ENCODE measurements at places on chromosomes 12 and 14.

GRCh38 chr14:61690982-61691381, 4.3 kb upstream of the HIF1A start:
- no peak for DNase-seq

- DNase-seq: peak; percentile 1
These were observed 164.8 kb upstream of the NRXN3 start for GRCh38 chr14:78005325-78005724.

DNA sequence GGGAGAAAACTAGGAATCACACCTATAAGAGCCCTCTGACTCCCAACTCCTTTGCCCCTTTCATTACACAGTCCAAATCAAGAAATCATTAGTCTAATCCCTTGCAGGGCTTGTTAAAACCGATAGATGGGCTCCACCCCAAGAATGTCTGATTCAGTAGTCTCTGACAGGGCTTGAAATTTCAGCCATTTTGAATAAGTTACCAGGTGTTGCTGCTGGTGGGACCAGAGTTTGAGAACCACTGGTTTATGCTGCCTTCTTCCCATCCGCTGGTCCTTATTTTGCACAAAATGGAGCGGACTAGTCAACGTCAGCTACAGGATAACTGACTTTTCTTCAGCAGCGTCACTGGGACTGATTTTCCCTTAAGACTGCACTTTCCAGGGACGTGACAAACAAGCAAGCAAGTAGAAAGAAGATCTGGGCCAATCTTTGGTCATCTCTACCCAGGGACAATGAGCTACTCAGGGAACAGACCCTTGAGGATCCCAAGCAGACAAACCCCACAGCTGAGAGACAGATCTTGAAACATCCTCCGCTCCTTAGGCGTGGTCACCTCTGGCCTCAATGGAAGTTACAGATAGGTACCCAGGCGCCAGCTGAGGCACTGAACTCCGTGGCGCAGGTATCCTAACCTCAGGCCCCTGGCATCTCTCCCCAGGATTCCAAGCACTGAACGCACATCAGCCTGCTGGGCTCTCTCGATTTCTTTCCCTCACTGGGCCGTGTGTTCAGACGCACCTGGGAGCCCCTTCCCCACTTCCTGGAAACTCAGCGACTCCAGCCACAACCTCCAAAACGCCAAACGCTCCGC, 900 bp downstream of the KCTD10 start:
- DNase-seq: peak; percentile 48

DNA sequence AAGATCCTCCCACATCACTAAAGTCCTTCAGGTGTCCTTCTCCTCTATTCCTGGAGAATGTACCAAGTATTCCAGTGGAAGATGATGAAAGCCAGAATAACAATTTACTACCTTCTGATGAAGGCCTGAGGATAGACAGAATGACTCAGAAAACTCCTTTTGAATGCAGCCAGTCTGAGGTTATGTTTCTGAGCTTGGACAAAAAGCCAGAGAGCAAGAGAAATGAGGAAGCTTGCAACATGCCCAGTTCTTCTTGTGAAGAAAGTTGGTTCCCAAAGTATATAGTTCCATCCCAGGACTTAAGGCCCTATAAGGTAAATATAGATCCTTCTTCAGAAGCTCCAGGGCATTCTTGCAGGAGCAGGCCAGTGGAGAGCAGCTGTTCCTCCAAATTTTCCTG, 54.6 kb upstream of the HELB start:
- DNase-seq: peak; percentile 8

DNA sequence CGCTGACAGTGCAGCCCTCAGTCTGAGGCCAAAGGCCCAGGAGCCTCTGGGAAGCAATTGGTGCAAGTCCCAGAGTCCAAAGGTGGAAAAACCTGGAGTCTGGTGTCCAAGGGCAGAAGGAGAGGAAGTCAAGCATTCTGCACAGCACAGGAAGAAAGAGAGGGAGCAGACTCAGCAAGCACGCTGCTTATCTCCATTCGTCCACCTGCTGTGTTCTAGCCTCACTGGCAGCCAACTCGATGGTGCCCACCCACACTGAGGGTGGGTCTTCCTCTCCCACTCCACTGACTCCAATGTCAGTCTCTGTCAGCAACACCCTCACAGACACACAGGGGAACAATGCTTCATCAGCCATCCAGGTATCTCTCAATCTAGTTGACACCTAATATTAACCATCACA, 38.8 kb downstream of the HELB start:
- DNase-seq: no peak

- no peak for DNase-seq
These were observed 1.6 kb upstream of the MSI1 start for GRCh38 chr12:120370343-120371243.

GRCh38 chr12:6358881-6359280, 16.5 kb downstream of the SCNN1A start:
- no peak for DNase-seq

GRCh38 chr12:70197345-70197744, 45.9 kb upstream of the CNOT2 start:
- peak; percentile 65 for DNase-seq

GRCh38 chr14:95652690-95653089, 33.5 kb upstream of the TCL1B start:
- DNase-seq: no peak

GRCh38 chr12:100566887-100567637, 6.4 kb upstream of the GAS2L3 start:
- DNase-seq: no peak

DNA sequence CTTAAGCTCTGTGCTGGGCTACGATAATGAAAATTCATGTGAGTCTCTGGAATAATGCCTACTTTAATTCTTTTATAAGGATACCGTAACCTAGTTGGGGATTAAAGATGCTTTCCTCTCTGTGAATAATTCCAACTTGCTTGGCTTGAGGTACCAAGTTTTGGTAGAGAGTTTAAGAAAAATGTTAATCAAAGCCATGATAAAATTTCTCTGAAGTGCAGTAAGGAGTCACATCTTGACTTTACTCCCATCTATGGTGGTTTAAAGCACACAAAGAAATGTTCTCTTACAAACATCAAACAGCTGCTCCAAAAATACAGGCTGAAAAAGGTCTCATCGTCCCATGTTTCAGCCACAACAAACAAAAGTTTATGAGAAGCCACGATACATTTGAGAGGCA, 284.8 kb upstream of the TBX3 start:
- DNase-seq: no peak

DNA sequence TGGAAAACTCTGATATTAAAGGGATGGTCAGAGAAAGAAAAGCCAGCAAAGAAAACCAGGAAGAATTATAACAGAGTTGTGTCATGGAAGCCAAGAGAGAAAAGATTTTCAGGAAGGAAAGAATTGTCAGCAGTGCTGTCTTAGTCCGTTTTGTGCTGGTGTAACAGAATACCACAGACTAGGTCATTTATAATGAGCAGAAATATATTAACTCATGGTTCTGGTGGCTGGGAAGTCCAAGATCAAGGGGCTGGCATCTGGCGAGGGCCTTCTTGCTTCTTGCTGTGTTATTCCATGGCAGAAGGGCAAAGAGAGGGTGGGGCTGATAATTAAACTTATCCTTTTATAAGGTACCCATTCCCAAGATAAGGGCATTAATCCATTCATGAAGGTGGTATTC, 6.4 kb upstream of the INHBE start:
- no peak for DNase-seq

DNA sequence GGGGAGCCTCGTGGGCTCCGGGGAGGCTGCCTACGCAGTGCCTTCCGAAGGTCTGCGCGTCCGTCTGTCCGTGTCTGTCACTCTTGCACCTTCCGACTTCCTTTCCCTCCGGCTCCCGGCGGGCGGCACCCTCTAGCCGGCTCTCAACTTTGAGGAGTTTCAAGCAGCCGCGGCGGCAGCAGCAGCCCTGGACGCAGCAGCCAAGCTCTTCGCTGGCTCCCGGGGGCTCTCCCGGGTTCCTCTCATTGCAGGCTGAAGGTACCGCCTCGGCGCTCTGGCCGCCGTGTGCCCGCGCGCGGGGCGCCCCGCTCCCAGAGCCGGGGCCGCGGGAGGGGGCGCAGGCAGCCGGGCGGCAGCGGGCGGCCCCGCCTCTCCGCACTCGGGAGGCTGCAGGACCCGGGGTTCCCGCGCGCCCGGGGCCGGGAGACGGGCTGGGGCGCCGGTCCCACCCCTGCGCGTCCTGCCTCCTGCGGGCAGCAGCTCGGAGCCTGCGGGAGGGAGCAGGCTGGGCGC, at the start of the genes AMIGO2 and PCED1B:
Gene AMIGO2 (minus strand): TSS at position 492 of the 513 bp plus-strand sequence. CDS start 957 bp downstream, outside the sequence.
Gene PCED1B (plus strand): TSS at position 154 of the 513 bp plus-strand sequence. CDS start 155,443 bp downstream, outside the sequence.
- peak; percentile 78 for DNase-seq

- DNase-seq: no peak
These were observed 113.9 kb downstream of the AEBP2 start for GRCh38 chr12:19553175-19553574.

GRCh38 chr12:22687361-22688076, 62.5 kb downstream of the ETNK1 start:
- peak; percentile 70 for DNase-seq

GRCh38 chr12:117165342-117165741, 24.9 kb downstream of the FBXO21 start:
- no peak for DNase-seq

- DNase-seq: no peak
These were observed 923 bp upstream of the MLF2 start for GRCh38 chr12:6753772-6754356.

- no peak for DNase-seq
These were observed 269.9 kb upstream of the PLEKHG7 start for GRCh38 chr12:92432724-92433441.

DNA sequence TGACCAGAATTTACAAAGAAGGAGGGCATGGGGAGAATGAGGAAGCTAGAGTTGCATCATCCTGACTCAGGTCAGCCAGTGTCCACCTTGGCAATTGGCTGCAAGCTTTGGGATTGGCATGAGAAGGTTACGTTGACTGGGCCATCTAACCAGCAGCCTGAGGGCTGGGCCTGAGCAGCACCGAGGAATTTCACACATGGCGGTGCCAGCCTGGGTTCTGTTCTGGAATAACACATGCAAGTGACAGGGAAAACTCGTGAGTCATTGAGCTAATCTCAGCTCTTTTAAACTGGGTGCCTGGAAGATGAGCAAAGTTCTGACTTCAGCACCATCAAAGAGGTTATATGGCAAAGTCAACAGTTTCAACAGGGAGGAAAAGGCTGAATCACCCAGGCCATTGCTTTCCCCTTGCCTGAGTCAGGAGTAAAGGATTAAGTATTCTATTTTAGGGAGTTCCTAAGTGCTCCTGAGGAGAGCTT, 543.2 kb upstream of the TBX3 start:
- peak; percentile 84 for DNase-seq

DNA sequence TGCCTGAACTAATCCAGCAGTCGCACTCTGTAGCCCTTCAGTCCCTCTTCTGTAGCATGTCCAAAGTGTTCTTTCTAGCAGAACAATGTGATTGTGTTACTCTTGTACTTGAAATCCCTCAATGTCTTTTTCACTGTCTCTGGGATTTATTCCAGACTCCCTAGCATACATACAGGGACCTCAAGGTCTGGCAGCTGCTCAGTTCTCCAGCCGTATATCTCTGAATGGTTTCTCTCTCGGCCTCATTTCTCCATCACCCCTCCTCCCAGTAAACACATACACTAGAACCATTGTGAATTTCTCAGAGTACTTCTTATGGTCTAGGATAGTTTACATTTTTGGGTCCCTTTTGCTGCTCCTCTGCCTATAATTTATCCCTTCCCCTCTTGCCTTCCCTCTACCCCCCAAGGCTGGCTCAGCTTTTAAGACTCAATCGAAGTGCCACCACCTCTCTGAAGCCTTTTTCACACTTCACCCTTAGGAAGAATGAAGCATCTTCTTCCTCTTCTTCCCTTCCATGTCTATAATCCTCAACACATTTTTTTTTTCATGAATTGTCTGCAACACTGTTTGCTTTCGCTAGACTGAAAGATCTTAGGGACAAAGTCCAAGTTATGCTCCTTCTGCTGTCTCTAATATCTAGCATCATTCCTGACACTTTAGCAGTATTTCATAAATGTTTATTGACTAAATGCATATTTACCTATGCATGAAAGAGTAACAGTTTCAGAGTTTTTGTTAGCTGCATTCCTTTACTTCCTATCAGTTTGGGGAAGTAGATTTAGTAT, 446.1 kb downstream of the ZFP36L1 start:
- no peak for DNase-seq

- peak; percentile 31 for DNase-seq
These were observed 190.1 kb upstream of the SYT1 start for GRCh38 chr12:78674311-78675090.

- DNase-seq: no peak
These were observed 30.0 kb upstream of the OR4E1 start for GRCh38 chr14:21703357-21704326.

DNA sequence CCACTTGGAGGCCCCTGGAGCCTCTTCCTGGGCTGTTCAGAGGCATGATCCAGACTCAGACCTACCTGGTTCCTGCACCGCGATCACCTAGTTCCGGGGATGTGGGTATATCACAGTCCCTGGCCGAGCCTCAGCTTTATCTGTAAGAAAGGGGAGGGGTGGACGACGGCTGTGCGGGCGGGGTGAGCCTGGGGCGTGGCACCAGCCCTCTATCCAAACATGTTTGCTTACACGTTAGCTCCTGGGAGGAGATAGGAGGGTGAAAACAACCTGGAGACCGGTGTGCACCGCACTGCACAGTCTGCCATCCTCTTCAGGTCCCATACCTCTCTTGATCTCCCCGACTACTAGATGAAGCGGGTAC, 1.2 kb downstream of the ANKRD9 start:
- no peak for DNase-seq

GRCh38 chr12:14169281-14169680, 187.9 kb upstream of the GRIN2B start:
- DNase-seq: no peak
